ENCODE measurements at places on chromosomes 4 and X.
A peak's percentile ranks its signal among the peaks of the same experiment; 100 is the strongest.

DNA sequence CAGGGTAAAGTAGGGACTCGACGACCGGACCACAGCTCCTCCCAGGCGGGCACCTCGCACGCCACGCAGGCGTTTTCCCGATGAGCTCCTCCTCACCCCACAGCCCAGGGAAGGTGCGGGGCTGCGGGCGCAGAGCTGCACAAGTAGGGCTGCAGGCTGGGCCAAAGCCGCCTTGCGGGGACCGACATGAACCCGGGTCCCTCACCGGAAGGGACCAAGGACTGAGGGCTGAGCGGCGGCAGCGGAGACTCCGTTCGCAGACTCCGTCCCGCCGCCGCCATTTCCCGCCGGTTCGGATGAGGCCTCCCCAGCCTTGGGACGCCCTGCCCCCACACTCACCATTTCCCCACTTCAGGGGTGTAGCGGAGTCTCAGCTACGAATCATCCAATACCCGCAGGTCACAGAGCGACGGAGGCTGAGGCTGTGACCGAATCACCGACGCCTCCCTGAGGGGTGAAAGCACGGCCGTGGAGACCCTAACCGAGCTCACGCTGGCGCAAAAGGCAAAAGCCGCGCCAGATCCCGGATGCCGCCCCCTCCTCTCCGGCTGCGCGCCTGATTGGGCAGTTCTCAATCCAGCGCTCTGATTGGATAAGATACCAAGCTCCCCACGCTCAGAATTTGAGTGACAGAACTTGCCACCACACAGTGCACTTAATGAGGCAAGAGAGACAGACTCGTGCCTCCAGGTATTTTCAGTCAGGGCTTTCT is at the start of gene ZNF732:
TSS of gene ZNF732 (minus strand) at position 506 of the 712 bp plus-strand sequence. CDS start at position 342, 164 bp downstream.
- DNase-seq: no peak

DNA sequence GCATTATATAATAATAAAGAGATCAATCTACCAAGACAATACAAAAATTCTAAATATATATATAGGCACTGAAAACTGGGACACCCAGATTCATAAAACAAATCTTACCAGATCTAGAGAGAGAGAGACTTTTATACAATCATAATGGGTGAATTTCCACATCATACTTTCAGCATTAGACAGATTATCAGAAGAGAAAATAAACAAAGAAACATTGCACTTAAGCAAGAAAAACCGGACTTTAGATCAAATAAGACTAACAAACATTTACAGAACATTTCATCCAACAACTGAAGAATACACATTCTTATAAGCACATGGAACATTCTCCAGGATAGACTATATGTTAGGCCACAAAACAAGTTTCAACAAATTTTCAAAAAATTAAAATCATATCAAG is 245.1 kb downstream of the INPP4B start:
- DNase-seq: no peak

- no peak for DNase-seq
Measured at GRCh38 chr4:127525608-127526007, 107.1 kb upstream of the INTU start.

- DNase-seq: no peak
Measured at GRCh38 chr4:152673489-152673888, 6.3 kb downstream of the TMEM154 start.

DNA sequence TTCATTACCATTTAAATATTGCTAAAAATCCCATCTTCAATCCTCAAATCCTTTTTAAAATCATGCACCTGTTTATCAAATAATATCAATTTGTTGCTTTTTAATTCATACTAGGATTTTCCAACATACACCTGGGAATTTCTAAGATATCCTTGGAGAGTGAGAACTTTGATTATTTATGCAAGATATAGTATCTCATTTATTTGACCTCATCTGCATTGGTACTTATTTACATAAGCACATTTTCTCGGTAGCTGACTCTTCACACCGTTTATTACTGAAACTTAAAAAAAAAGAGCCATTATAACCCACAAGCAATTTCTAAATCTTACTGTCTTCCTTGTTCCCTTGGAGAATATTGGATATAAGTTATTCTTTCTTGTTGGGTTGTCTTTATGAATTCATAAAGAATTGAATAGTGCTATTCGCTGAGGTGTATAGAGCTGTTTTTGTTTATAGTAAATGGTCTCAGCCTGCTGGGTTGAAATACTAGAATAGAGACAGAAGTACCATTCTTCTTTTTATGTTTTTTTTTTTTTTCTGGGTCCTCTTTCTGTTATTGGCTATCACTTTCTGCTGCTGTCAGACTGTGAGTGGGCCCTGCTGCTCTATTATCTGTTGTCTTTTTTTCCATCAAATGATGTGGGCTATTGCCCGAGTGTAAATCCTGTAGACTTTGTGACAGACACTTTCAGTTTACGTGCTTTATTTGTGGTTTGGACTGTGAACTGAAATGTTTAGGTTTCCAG is 2.9 kb downstream of the UGT8 start:
- no peak for DNase-seq

DNA sequence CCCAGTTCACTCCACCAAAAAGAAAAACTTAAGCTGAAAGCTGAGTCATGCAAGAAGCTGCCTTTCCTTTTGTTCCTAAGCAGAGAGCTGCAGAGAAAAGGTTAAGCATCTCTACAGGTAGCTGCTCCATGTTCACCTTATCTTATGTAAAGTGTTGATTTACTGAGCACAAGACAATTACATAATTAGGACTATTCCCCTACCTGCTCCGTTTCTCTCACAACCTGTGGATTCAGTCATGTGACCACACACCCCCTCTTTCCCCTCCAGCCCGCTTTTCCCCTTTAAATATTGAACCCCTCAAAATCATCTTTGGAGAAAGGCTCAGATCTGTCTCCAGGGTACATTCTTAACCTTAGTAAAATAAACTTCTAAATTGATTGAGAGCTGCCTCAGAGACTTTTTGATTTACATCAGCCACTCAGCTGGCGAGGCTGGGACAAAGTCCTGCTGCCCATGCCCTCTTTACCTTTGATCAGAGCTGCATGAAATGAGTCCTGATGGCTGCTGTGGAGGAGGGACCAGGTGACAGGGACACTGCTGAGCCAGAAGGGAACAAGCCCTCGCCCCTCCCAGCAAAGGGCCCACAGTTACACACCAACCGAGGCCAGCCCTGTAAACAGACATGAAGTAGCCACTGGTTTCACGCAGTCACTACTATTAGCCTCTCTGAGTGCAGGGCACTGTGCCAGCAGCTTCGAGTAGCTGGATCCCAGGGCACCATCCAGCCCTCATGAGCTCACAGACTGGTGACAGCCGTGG is 53.9 kb upstream of the C4orf50 start:
- no peak for DNase-seq

GRCh38 chr4:38867478-38868058 is at the start of gene FAM114A1:
FAM114A1 (plus strand) TSS chr4:38867806; CDS start chr4:38878079, 10,273 bp downstream.
- peak; percentile 96 for DNase-seq

GRCh38 chr4:77665381-77666069 is 59.9 kb downstream of the CXCL13 start:
- DNase-seq: no peak

GRCh38 chrX:43805579-43805978 is 76.7 kb downstream of the MAOB start:
- no peak for DNase-seq

- DNase-seq: no peak
Measured at GRCh38 chrX:85964744-85965143, 82.6 kb downstream of the CHM start.

- no peak for DNase-seq
Measured at GRCh38 chr4:148207068-148207467, 235.1 kb downstream of the NR3C2 start.

- no peak for DNase-seq
Measured at GRCh38 chrX:39627257-39627656, 470.5 kb downstream of the BCOR start.

GRCh38 chr4:112029771-112030171 is 115.5 kb upstream of the FAM241A start:
- DNase-seq: no peak

GRCh38 chr4:24659241-24659961 is 75.0 kb upstream of the DHX15 start:
- no peak for DNase-seq

DNA sequence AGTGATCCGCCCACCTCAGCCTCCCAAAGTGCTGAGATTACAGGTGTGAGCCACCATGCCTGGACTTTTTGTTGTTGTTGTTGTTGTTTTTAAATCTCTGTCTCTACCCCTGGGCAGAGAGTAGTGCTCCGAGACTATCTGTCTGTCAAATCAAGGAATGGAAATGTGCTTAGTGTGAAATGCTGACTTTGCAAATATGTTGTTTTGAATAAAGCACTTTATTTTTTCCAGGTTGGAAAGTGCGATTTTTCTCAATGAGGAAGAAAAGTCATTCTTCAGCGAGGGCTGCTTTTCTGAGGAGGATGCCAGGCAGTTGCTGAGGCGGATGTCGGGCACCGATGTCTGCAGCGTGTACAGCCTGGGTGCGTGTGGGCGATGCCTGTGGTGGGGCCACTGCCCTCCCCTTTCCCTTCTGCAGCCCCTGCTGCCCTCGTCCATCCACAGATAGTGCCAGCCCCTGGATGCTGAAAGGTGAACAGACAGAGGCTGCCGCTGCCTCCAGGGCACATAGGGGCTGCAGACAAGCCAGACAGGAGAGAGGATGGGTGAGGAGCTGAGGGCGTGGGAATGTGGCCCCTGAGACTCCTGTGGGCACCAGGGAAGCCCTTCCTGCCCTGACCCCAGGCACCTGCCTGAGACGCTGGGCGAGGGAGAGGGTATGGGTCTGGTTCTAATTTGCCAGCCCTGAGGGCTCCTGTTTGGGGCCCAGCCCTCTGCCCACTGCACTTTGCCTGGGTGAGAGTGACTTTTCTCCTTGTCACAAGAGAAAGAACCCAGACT is 23.7 kb downstream of the SH3TC1 start:
- DNase-seq: no peak

DNA sequence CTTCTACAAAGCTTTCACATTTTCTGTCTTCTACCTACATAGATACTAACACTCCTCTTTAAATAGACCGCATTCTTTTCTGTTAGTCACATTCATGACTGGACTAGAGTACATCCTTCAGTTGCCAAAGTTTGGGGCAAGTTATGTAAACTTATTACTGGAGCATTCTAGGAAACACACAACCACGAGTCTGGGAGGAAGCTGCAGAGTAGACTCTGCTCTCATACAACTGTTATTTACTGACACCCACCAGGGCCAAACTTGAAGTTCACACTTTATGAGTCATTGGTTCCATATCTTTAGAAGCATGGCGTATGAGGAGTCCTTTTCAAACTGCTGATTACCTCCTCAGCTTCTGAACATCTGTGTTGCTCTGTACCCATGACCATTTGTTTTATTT is 87.0 kb downstream of the RNF150 start:
- DNase-seq: peak; percentile 58

- DNase-seq: no peak
Measured at GRCh38 chr4:48799157-48799556, 19.1 kb upstream of the FRYL start.

GRCh38 chrX:11944501-11944900 is 186.5 kb downstream of the MSL3 start:
- DNase-seq: no peak

GRCh38 chrX:45903781-45904201 is 641.4 kb downstream of the ZNF674 start:
- DNase-seq: no peak

DNA sequence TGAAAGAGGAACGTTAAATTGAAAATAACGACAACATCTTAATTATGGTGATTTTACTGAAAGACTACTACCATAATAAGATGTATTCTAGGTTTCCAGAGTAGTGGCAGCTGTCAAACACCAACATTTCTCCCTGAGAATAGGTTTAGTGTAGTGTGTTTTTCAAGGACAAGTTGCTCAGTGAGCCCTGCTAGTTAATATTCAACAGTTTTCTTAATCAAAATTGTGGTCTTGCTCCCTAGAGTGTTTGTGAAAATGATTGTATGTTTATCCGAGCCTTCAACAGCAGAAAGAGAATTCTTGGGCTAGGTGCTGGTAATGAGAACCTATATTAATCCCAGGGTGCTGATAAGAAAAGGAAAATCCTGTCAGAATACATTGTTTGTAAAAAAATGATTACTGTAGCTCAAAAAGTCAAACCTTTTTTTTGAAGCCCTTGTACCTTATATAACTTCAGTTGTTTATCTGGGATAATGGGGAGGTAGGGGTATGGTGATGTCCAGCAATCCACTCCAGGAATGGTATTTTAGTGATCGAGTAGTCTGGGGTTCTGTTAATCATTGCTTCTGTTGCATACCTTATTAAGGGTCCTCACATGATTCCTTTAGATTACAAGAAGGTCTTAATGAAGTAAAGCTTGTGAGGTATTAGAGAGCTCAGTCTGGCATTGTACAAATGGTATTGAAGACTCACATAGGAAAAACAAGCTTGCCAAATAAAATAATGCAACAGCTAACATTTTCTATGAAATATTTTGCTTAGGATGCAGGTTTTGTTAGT is 110.7 kb downstream of the CCSER1 start:
- no peak for DNase-seq

GRCh38 chr4:158459085-158459820 is 62.4 kb upstream of the RXFP1 start:
- DNase-seq: no peak

DNA sequence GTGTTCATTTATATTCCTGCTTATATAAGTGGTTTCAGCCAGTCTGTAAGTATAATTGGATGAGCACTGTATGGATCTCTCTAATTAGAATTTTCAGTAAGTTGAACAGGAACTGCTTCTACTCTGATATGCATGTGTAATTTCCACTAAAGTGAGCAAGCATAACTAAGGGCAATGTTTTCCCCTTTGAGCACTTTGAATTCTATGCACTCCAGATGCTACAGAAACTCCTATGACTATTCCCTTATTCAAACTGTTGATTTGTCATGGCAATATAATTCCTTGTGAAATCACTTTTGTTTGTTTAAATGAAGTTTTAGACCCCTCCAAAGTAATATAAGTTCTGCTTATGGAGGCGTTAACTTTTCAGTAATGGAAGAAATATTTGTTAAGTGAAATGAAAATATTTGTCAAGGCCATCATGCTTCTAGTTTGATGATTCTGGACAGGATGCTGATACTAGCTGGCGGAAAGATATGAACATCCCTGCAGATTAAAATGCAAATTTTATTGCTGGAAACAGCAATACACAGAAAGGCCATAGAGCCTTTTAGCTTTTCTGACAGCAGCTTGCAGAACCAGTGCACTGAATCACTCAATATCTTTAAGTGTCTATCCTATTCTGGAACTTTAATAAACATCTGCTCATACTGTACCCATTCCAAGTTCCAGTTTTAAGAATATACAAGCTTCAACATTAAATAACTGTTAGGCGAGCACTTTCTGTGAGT is 1460.8 kb downstream of the RAPGEF2 start:
- DNase-seq: no peak

DNA sequence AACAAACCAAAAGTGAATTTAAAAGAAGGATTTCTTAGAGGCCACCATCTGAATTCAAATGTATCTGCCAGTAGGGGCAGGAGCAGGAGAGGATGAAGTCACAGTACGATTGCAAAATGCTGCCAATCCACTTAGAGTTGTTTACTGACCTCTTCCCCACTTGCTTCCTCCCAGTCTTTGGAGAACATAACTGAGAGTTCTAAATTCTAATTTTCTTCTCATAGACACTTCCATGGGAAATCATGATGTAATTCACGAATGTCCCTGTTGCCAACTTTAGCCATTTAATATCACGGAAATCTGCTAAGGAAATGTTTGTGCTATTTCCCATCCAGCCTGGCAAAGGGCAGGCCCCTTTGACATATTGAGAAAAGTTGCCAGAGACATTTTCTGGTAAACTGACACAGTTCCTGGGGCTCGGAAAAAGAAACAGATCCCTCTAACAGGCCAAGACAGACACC is 33.6 kb upstream of the NOCT start:
- peak; percentile 89 for DNase-seq

GRCh38 chr4:95256108-95256835 is 292.5 kb downstream of the UNC5C start:
- no peak for DNase-seq
